Chondrocyte (in vitro differentiated cells): ENCODE measurements at places on chromosomes 12 and 14. TPM values are rescaled to one million over a fixed set of nuclear protein-coding genes. Genes with fewer than 3 reads are reported as not detected.

DNA sequence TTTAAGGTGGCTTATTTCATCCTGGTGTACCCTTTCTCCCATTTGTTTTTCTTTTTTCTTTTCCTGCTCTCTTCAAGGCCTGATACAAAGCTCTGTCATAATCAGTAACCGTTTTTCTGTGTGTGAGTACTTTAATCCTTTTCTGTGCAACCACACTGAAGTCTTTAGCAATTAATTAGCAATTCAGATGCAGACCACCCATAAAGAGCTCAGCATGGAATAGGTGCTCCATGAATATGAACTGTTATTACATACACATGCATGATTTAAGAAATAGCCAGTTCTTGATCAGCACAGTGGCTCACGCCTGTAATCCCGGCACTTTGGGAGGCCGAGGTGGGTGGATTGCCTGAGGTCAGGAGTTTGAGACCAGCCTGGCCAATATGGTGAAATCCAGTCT is 1386.6 kb downstream of the AACS start:
- DNase-seq, result no peak

FBLN5 gene
- total RNA-seq, result 1,189 to 1,311 TPM (median 1,232 TPM) in 3 replicates

DNA sequence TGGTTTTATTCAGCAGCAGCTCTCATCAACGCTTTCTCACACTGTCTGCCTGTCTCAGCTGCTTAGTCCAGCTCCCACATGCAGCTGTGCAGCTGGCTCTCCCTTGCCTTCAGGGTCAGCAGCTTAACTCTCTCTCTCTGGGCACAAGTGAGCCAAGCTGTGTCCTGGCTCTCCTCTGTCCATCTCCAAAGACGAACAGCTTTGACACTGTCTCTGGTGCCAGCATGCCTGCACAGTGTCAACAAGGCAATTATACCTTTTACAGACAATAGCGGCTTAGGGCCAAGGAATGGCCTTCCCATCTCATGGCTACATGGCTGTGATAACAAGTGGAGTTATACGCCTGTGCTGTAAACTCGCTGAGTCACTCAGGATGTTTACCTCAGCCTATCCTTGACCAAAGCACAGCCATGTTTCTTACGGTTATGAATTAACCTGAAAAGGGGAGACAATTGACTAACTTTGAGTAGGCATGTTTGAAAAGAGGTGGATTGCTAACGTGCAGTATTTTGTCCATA is 38.4 kb upstream of the MANSC4 start:
- DNase-seq, result no peak

GRCh38 chr12:3629057-3629830 is 123.7 kb downstream of the CRACR2A start:
- DNase-seq, result no peak

- no peak for DNase-seq
Observed at GRCh38 chr12:58425481-58426392, 484.4 kb downstream of the ATP23 start.

GRCh38 chr12:51393676-51394545 is 2.7 kb upstream of the GALNT6 start:
- DNase-seq, result no peak

GRCh38 chr12:105444653-105445102 is 114.2 kb downstream of the C12orf75 start:
- DNase-seq, result no peak

- no peak for DNase-seq
Observed at GRCh38 chr12:10122689-10123088, 7.3 kb downstream of the CLEC7A start.

DNA sequence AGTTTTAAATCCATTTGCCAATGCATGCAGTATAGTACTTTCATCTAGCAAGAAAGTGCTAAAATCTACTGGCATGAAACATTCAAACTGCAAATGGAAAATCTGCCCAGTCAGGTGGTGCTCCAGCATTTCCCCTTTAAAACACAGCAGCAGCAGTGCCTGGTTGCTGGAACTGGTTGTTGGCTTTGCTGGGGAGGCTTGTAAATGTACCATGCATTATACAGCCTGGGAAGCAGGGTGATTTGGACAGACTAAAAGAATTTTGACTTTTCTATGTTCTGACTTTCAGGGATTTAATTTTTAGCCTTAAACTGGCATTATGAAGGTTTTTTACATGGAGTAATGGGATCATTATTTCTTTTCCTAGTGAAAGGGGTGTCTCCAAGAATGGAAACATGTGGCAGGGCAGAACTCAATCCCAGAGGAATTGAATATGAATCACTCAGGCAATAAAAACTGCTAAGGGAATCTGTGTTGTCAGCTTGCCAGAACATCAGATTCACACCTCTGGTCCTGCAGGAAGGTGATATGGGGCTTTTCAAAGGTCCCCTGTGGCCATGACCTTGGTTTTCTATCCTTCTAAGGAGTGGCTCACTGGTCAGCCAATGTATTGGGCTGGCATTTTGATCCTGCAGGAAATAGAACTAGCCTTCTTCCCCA is 9.0 kb upstream of the PAX9 start:
- no peak for DNase-seq

DNA sequence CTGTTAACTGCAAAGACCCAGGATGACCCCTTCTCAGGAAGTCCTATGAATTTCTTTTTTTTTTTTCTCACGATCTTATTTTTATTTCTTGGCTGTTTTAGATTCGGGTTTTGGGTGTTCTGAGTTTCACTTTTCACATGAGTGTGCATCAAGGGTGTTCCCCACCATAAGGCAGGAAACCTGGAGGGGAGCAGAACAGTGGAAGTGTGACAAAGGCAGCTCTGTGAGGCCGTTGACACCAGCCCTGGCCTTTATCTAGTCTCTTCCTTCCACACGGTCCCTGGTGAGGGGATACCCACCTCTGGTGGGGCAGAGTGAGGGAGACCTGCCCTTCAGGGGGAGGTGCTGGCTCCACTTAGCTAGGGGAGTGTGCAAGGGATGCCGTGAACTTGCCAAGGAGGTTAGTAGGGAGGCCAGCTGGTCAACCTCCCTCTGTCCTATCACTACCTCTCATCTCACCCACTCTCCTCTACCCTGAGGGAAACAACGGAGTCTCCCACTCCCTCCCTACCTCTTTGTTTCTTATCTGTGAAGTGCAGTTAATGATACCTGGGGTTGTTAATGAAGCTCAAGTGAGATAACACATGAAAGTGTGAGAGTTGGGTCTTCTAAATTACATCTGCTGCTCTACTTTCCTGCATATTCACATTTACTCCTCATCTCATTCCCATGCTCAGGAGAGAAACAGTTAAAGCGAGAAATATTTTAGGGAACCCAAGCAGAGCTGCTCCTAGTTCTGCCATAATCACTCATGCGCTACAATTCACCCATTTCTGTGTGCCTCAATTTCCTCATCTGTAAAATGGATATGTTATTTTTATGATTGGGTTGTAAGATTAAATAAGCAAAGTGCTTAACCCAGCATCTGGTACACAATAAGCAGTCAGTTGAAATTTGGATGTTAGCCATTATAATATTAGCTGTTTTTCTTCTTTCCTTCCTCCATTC is 4.4 kb upstream of the GALNT6 start:
- no peak for DNase-seq

DNA sequence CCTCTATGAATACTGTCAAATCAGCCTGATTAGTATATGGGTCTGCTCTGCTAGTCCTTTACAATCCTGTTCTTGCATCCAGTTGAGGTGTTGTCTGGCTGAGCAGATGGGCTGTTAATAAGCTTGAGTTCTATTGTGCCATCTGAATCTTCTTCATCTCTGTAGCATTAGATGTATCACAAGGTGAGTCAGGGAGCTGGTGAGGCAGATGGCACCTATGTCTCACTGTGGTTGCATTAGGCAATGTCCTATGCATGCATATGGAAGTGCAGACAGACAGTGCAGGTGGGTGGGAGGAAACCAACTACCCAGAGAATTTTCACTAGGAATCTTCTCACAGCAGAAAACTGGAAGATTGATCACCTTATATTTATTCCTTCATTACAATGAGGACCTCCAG is 165.7 kb upstream of the STXBP6 start:
- no peak for DNase-seq

GRCh38 chr12:100138048-100138802 is 4.4 kb downstream of the BLTP3B start:
- DNase-seq, result no peak

- DNase-seq, result no peak
Observed at GRCh38 chr12:20409607-20410377, 41.5 kb downstream of the PDE3A start.

DDX47 gene
- 33.6 to 44.0 TPM (median 39.3 TPM) in 3 replicates for total RNA-seq

- DNase-seq, result no peak
Observed at GRCh38 chr12:12704593-12705230, 8.7 kb upstream of the GPR19 start.

EPYC gene
- not detected in 3 replicates for total RNA-seq

NYNRIN gene
- 20.0 to 32.1 TPM (median 21.0 TPM) in 3 replicates for total RNA-seq

DNA sequence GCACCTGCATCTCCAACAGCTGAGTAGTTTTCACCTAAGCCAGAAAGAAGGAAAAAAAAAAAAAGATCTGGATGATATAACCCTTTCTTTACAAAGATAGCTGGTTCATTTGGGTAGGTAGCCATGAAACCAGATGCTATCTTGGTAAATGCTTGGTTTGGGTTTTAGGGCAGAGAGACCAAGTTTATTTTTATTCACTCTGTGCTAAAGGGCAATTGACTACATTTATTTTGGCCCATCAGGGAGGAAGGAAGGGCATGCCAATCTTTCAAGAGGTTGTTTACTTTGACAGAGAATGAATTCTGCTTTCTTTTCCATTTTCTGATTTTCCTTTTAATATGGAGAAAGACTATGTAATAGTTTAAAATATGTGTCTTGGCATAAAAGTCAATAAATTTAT is 91.0 kb downstream of the NTN4 start:
- DNase-seq, result no peak

DNA sequence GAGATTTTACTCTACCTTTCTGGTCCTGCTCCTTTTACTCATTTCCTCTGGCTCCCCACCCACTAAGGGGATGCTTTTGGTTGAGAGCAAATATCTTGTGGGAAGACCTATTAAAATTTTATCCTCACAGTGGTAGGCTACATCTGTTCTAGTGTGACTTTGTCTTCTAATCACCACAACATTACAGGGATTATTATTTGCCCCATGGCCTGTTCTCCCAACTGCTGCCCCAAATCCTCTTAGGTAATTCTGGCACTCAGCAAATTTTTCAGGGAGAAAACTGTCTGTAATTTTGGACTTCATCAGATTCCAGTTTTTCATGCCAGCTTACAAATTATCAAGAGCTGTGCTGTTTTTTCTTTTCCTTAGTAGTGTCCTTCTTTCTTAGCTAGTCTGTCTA is 172.3 kb downstream of the GPHN start:
- no peak for DNase-seq

- DNase-seq, result no peak
Observed at GRCh38 chr12:10960211-10960610, 21.1 kb upstream of the TAS2R14 start.

- DNase-seq, result no peak
Observed at GRCh38 chr12:124626971-124627411, 59.6 kb upstream of the NCOR2 start.

- no peak for DNase-seq
Observed at GRCh38 chr12:12018454-12018853, 52.3 kb upstream of the BCL2L14 start.

TAS2R46 gene
- total RNA-seq, result 0.51 to 1.1 TPM (median 0.70 TPM) in 3 replicates

IAPP gene
- total RNA-seq, result not detected in 3 replicates

GRCh38 chr12:52073531-52074381 is 4.0 kb downstream of the ATG101 start:
- DNase-seq, result no peak

SAV1 gene
- 25.1 to 29.6 TPM (median 28.2 TPM) in 3 replicates for total RNA-seq

DNA sequence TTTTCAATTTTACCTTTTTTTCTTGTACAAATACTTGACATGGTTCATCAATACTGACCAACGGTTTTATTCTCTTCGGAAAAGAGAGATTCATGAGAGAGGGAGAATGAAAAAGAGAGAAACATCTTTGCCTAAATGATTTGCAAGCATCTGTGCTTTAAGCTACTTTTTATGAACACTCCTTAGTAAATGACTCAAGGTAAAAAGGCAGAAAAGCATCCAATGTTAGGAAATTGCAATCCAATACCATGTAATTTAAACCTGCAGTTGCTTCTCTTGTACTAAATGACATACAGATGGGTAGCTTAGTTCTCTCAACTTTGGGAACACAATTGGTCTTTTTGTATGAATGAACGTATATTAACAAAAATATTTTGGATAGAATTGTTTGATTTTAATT is 46.1 kb downstream of the MSRB3 start:
- DNase-seq, result no peak

DNA sequence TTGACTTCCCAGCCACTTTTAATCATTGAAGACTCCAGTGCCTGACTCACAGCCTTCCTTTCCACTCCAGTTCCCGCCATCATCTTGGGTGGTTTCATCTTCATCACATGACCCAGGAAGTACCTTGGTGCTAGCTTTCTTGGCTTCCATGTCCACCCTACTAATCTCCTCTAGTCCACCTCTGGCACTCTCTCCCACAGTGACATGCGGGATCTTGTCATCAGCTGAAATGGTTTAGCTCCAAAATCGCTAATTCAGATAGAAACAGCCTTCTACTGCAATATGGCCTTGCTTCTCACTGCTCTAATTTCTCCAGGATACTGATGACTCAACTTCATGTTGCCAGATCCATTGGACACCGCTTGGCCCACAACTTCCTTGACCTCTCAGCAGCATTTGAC is 24.5 kb downstream of the WDR20 start:
- no peak for DNase-seq

GRCh38 chr12:88230271-88230670 is 88.2 kb downstream of the TMTC3 start:
- DNase-seq, result no peak

DNA sequence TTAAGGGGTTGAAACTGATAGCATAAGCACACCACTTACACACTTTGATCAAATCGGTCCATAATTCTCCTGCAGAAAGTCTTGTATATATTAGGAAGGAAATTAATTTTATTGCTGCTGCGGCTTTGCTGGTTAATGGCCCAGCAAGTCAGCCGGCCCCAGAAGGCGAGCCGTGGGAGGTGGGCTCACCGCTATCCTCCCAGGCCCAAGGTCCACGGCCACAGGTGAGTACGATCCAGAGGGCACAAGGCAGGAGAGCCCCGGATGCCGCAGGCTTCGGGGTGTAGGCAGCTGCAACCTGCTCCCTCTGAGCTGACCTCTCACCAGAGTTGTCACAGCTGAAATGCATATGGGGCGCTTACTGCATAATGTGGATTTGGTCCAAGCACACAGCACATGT is 165.7 kb downstream of the TBX5 start:
- no peak for DNase-seq

TMTC2 gene
- 1.4 to 8.9 TPM (median 1.9 TPM) in 3 replicates for total RNA-seq

- DNase-seq, result no peak
Observed at GRCh38 chr12:12870465-12870864, 20.9 kb upstream of the GPRC5A start.

TSPAN8 gene
- 0.22 TPM in 1 of 3 replicates, not detected in the others for total RNA-seq

RIMBP2 gene
- total RNA-seq, result 0.18 to 0.92 TPM (median 0.30 TPM) in 3 replicates
